Hepatocyte (in vitro differentiated cells): ENCODE measurements at places on chromosomes 5 and 9. TPM values are rescaled to one million over a fixed set of nuclear protein-coding genes. Genes with fewer than 3 reads are reported as not detected.

The CKMT2 gene
- total RNA-seq, result 5.0 and 5.5 TPM in 2 replicates

The GKAP1 gene
- total RNA-seq, result 2.0 and 5.7 TPM in 2 replicates

The MTAP gene
- 18.9 and 38.8 TPM in 2 replicates for total RNA-seq

The MAMDC4 gene
- 7.9 and 8.5 TPM in 2 replicates for total RNA-seq

The INSL6 gene
- total RNA-seq, result not detected in 2 replicates

The CCDC107 gene
- total RNA-seq, result 12.1 and 13.8 TPM in 2 replicates
